ENCODE measurements at places on chromosomes 11 and 22.

DNA sequence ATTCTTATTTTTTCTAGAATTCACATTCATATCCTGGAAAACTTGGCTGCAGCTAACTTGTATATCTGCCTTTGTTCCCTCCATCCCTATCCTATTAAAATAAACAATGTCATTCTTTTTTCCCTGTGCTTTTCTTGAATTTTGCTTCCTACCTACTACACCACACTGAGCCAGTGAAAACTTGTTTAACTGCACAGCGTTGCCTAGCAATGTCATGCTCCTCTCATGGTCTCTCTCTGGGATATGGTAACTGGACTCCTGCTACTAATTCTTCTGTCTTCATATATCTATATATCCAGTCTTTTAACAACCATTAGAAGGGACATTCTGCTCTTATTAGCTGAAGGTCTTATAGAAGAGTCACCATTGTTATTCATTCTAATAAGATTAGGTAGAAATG, 434.4 kb downstream of the METTL15 start:
- no peak for DNase-seq

GRCh38 chr11:36388071-36388470, 92.0 kb downstream of the PRR5L start:
- no peak for DNase-seq

GRCh38 chr11:130485983-130486382, 37.5 kb downstream of the ADAMTS15 start:
- DNase-seq: no peak

- no peak for DNase-seq
Observed at GRCh38 chr11:6333095-6333494, 12.8 kb upstream of the CAVIN3 start.

- no peak for DNase-seq
Observed at GRCh38 chr11:12439615-12440014, 62.2 kb downstream of the PARVA start.

GRCh38 chr22:28244757-28245156, 325.7 kb upstream of the PITPNB start:
- DNase-seq: no peak

- no peak for DNase-seq
Observed at GRCh38 chr11:1773131-1773993, 9.6 kb upstream of the CTSD start.

- no peak for DNase-seq
Observed at GRCh38 chr11:29963796-29964195, 53.0 kb downstream of the KCNA4 start.

GRCh38 chr11:66768818-66769217, 39.8 kb upstream of the SPTBN2 start:
- no peak for DNase-seq

GRCh38 chr11:9629064-9629463, 34.8 kb upstream of the SWAP70 start:
- DNase-seq: no peak

GRCh38 chr11:72786305-72787215, 7.3 kb downstream of the STARD10 start:
- DNase-seq: peak; percentile 60

GRCh38 chr22:27019827-27020226, 362.4 kb downstream of the MIAT start:
- no peak for DNase-seq
